EH (cell line): ENCODE measurements at places on chromosomes 5 and 9.

DNA sequence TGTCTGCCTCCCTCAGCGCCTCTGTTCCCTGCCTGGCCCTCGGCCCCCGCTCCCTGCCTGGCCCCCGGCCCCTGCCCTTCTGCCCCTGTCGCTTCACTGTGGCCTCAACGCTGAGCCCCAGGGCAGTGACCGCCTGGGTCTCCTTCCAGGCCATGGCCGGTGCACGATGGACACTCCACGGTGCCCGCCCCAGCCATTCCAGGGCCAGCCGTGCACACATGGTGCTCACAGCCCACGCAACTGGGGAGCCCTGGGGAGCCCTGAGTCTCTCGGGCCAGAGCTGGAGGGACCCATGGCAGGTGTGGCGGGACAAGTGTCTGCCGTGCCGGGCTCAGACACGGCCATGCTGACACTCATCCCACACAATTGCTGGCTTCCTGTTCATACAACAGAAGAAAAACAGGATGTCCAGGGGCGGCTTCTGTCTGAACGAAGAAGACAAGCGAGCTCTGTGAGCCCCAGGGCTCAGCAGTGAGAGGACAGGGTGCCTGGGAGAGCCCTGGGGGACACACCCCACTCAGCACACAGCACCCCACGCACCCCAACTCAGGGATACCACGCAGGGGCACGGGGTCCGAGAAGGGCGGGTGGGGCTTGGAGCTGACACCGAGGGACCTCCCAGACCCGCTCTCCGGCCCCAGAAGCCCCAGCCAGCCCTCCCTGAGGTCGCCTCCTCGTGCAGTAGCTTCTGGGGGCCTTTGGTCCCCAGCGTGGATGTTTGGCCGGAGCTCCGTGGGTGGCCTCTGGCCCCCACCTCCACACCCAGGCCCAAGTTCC, 35.7 kb downstream of the EXD3 start:
- DNase-seq = no peak

GRCh38 chr5:125525356-125525755, 778.9 kb upstream of the ZNF608 start:
- DNase-seq = no peak

DNA sequence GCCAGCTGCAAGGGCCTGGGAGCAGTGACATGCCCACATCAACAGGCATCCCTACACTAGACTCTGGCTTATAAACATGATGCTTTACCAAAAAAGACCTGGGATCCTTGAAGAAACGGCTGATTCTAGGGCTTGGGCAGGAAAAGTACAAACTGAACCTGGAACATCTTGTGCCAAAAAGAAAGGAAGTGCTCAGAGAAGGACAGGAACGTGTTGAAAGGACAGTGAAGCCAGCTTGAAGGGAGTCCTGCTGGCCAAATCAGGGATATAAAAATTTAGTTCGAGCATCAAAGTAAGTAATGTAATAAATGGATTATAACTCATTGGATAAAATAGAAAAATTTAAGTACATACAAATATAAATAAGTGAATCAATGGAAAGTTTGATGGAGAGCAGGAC, 58.1 kb downstream of the ALDH7A1 start:
- peak; percentile 30 for DNase-seq

DNA sequence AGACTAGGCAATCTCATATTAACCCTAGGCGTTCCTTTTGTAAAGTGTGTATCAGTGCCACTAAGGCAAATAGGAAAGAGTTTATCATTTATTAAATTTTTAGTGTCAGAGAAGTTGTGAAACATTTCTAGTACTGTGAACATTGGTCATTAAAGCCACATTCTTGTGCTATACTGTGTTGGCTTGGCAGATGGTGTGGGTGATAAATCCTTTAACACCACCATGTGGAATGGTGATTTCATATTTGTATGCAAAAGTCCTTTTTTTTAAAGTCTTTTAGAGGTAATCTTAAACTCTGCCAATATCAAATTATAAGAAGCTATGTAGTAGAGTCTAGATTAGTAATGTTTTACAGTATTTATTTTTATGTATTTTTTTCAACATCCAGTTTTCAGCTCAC, 18.1 kb downstream of the SLC12A2 start:
- DNase-seq = peak; percentile 21

- DNase-seq = peak; percentile 30
Observed at GRCh38 chr5:115262011-115262320, 711 bp downstream of the PGGT1B start.

DNA sequence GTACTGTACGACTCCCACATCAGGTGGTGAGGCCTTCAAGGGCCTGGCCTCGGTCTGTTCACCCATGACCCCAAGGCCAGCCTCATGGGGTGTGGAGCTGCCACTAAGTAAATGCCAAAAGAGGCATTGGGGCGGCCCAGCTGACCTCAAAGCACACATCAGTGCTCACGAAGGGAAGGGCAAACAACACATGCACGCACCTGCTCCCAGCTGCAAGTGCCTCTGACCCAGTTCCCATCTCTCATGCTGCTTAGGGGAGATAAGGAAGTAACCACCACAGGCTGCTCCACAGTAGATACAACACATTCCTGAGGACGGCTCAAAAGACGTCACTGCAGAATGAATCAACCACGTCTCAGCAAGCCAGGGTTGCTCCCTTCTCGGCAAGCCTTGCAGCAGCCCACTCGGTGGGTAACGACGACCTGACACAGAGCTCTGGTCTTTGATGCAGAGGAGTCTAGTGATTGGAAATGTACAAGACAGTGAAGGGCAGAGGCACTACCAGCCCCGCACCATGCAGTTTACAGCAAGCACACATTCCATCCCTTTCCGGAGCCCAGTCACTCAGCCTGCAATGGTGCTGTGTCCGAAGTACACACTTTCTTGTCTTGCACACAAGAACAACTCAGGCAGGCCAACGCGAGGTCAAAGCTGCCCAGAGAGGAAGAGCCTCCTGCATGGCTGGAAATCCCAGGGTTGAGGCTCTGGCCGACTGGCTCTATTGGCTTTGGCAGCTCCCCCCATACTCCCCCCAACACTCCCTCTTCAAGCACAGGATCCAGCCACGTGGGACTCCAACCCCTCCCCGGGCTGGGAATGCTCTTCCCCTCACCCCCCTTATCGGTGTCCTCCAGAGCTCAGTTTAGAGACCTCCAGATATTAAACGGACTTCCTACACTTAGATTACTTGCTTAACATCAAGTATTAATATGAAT, 31.8 kb downstream of the FABP6 start:
- peak; percentile 59 for DNase-seq

GRCh38 chr5:100560860-100561259, 25.7 kb downstream of the FAM174A start:
- DNase-seq = no peak

DNA sequence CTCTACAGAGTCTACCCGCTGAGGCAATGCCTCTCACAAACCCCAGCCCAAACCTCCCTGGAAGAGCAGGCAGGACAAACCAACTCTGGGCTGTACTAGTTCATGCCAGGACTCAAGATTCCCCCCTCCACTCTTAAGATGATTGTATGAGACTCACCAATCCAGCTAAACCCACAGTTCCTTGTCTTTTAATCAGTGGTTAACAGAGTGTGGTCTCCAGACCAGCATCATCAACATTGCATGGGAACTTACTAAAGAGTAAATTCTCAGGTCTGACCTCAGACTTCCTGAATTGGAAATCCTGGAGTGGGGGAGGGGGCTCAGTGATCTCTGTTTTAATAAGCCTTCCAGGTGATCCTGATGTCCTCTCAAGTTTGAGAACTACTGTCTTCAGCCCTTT, 240.9 kb downstream of the GAS1 start:
- peak; percentile 31 for DNase-seq

DNA sequence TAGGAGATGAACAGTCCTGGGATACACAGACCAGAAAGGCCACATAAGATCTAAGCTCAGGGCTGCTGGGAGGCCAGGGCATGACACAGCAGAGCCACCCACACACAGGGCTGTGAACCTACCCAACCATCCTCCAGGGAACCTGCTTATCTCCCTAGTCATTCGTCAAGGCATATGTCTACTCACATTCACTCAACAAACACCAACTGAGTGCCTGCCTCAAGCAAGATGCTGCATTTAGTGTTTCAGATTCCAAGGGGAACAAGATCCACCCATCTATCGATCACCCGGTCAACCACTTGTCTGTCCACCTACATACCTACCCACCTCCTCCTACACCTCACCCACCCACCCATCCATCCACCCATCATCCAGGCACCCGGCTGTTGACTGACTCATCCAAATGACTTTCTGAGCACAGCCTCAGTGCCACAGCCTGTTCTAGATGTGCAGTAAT, 1.9 kb downstream of the DPM2 start:
- no peak for DNase-seq

DNA sequence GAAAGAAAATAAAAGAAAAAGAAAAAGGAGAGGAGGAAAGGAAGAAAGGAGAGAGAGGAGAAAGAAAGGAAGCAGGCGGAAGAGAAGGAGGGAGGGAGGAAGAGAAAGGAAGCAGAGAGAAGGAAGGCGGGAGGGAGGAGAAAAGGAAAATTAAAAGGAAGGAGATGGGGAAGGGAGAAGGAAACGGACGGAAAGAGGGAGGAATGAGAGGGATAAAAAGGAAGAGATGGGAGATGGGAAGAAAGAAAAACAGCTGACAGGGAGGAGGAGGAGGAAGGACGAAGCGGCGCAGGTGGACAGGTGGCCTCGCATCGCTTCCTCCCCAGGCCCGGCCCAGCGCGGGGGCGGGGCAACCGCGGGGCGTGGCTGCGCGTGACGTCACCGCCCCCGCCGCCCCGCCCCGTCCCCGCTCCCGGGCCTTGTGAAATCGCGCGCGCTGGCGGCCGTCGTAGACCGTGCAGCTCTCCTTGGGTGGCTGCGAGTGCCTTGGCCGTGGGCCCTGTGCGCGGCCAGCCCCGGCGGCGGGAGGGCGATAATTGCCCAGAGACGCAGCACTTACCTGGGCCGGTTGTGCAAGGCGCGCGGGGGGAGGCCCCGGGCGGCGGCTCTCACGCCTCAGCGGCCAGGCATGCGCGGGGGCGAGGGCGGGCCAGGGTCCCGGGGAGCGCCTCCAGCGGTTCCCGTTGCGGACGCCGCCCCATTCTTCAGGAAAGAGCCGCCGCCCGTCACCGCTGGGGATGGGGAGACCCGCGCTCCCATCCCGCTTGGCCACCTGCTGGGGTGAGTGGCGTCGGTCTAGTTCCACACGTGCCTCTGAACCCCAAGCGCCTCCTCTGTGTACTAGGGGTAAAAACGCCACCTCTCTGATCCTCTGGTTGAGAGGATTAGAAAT, 49.6 kb upstream of the FOXE1 start:
- DNase-seq = peak; percentile 70

DNA sequence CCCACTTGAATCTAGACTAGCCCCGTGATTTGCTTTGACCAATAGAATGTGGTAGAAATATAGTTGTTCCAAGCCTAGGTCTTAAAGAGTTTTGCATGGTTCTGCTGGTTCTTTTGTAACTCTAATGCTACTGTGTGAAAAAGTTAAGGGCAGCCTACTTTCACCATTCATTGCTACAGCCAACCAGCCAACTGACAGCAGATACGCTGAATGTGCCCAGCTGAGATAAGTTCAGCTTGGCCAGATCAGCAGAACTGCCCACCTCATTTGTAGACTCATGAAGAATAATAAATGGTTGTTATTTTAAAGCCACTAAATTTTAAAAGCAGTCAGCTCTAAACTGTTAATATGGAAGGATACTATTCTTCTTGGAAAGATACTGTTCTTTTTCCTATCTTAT, 23.9 kb downstream of the NR3C1 start:
- no peak for DNase-seq

GRCh38 chr9:121399883-121400607, 30.0 kb upstream of the STOM start:
- peak; percentile 81 for DNase-seq

DNA sequence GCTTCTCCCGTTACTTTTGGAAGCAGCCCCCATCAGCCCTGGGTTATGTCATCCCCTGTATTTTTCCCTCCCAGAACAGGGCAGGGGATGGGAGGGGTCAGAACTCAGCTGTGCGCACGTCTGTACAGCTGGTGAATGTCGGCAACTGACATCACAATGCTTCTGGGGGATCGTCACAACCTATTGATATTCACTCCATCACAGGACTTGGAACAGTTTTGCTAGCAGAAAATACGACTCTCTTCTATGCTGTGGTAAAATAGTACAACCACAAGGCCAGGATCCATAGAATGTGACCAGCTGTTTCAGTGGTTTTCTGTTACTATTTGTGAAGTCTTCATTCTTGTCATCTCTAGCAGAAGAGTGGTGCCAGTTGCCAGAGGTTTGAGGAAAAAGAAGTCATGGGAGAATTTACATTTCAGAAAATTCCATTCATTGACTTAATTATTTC, 77.1 kb upstream of the KLF4 start:
- no peak for DNase-seq

DNA sequence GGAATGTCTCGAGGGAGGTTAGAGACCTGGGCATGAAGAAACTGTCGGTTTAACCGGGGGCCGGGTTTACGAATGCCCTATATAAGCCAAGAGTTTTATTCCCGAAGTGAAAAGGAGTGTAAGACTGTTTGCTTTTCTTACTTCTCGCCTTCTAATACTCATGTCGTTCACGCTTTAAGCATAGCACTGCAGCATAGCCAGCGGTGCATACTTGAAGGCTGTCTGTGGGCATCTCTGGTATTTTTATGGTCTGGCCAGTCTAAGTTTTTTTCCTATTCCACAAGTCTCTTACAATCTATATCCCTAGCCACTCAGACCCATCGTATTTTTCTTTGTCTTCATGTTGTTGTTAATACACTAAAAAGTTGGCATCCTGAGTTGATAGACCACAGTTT, 1.2 kb downstream of the UHRF2 start:
- peak; percentile 80 for DNase-seq

DNA sequence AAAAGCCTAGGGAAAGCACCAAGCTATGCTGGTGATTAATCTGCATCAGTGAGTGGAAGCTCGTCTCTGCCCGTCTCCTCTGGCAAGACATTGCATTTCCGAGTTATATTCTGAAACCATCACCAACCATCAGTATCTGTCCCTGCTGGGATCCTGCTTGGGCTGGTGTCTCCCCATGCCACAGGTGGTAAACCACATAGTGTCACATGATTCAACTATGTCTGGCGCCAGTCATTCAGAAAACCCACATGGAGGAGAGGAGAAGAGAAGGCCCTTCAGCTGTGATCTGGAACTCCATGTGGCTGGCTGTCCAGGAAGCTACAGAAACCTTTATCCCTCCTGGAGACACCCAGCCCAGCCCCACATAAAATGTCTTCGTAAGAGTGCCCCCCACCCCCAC, 4.8 kb downstream of the IL9 start:
- DNase-seq = no peak

DNA sequence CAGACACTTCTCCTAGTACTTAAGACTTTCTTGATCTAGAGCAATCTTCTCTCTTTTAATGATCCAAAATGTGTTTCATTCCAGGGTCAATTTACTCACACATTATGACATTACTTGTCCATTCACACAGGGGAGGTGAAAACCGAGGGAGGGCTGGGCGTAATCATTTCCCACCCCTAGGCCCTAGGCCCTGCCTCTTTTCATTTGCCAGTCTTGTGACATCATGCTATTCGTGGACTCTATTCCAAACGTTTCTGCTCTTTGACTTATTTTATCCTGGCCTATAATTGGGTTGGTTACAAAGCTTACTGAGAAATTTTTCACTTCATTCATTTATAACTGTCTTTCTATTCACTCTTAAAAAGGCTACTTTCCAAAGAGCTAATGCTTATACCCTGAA, 2.4 kb downstream of the DCAF12 start:
- DNase-seq = no peak
